ENCODE measurements at places on chromosomes 12 and 14.

DNA sequence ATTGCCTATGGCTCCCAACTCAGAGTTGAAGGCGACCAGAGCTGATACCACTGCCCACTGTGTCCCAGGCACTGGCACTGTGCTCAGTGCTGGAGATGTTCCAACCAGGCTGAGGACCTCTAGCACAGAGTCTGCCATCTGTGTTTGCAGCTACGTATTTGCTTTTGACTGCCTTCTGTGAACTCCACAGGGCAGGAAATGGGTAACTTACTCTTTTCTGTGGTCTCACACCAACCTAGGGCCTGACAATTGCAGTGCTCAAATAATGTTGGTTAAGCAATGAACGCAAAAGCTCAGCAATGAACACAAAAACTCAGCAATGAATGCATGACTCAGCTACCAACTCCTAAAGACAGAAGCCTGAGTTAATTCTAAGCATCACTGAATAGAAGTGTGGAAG, 202.8 kb downstream of the NUAK1 start:
- DNase-seq = no peak

DNA sequence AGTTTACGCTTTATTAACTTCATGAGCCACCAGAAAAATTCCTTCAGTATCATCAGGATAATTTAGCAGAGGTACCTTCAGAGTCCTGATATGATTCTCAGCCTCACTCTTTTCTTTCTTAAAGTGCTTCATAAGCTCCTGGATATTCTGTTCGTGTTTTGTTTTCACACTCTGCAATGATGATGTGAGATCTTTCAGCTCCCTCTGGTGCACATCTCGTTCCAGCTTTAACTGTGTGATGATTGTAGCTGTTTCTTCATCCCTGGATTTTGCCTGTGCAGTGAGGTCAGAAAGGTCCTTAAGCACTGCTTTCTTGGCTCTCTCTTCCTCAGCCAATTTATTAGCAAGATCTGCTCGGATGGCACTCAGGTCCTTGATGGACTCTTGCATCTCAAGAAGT, 156.7 kb downstream of the CEP128 start:
- DNase-seq = no peak

DNA sequence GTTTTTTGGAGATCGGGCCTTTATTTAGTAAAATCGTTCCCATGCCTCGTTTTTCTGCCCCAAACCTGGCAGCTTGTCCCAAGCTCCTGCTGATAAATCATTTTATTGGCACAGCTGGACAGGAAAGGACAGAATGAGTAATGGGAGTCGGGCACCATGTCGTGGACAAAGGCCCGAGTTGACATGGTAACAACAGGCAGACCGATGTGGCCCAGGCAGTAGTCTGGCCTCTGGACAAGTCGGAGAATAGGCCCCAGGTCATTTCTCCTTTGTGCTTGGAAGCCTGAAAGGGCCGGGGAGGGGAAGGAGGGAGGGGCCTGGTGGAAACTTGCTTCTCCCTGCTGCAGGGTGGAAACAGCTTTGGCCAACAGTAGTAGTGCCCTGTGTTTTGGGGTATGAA, 234.9 kb downstream of the SUDS3 start:
- DNase-seq = peak; percentile 16

GRCh38 chr12:115761784-115762183, 515.7 kb downstream of the MED13L start:
- no peak for DNase-seq

DNA sequence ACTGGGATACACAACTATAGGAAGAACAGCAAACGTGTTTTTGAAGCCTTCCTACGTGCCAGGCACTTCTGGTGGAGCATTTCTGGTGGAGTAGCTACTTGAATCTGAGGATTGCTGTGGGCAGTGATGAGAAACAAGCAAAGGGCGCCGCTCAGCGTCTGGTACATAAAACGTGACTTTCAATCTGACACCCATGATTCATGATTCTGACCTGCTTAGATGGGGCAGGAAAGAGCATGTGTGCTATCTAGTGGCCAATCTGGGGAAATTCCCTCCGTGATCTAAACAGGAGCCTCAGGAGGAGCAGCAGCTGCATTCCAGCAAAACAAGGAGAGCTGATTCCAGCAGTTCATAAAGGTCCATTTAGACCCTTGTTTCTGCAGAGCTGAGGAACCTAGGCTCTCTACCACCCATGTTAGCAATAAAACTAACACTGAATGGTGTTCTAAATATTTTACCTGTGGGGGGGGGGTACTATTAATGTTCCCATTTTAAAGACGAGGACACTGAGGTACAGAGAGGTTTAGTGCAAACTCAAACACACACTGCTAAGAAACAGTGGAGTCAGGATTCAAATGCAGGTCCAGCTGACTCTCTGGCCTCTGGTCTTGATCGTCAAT, 37.8 kb downstream of the PAH start:
- peak; percentile 51 for DNase-seq

- no peak for DNase-seq
Measured at GRCh38 chr12:49201595-49202295, 12.9 kb upstream of the TUBA1A start.

DNA sequence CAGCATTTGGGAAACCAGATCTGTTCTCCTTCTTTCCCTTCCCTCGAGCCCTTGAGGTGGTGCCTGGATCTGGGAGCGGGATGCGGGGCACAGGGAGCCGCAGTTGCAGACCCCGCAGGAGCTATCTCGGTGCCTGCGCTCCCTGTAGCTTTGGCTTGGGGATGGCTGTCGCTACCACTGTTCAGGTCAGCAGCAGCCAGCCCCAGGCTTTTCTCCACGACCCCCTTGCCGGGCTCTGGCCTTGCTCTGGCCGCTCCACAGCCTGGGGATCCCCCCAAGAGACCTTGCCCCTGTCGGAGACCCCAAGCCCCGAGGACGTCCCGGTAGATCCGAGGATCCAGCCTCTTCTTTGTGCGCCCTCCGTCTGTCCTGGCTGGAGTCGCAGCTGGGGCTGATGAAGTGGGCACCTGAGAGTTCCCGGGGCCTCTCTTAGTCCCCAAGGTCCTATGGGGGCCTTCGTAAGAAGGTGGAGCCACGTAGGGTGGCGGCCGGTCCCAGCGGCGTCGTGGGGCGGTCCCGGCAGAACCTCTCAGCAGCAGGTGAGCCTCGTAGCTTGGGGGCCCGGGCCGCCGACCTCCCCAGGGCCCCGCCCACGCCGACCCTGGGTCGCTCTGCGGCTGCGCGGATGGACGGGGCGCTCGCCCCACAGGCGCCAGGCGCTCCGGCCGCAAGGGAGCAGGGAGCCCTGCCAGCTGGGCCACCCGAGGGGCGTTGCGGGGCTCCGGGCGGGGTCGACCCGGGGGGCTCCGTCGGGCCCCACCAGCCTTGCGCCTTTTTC, 1.3 kb downstream of the DDN start:
- no peak for DNase-seq

Data from WTC11 (cell line).